ENCODE measurements at places on chromosomes 13 and 19.

DNA sequence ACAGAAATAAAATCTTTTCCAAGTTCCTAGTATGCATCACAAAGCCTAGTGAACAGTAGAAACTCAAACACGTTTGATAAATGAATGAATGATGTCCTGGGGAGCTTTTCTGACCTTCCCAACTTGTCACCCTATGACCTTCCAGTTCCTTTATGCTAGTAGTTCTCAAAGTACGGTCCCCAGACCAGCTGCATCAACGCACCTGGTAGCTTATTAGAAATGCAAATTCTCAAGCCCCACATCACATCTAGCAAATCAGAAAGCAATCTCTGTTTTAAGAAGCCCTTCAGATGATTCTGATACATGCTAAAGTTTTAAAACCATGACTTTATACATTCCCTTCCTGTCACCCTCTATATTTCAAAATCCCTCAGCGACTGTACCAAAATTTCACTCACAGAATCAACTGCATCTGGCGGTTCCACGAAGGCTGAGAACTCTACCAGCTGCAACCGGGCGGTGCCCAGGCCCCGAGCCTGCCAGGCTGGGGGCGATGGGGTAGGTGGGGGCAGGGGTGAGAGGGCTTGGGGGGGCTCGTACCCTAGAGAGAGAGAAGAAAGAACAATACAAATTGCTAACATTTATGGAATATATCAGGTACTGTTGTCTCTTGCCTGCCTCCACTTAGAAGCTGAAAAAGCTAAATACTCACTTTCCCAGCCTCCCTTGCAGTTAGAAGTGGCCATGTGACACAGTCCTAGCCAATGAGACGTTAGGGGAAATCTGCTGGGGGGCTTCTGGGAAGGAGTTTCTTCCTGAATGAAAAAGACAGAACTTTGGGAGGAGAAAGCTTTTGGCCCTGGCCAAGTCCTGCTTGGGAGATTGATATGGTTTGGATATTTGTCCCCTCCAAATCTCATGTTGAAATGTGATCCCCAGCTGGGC lies 13.3 kb downstream of the CD37 start:
- DNase-seq = no peak

GRCh38 chr19:51086153-51086850 lies 3.6 kb upstream of the KLK14 start:
- no peak for DNase-seq

GRCh38 chr13:41505209-41505835 lies 48.0 kb downstream of the RGCC start:
- peak; percentile 92 for DNase-seq

DNA sequence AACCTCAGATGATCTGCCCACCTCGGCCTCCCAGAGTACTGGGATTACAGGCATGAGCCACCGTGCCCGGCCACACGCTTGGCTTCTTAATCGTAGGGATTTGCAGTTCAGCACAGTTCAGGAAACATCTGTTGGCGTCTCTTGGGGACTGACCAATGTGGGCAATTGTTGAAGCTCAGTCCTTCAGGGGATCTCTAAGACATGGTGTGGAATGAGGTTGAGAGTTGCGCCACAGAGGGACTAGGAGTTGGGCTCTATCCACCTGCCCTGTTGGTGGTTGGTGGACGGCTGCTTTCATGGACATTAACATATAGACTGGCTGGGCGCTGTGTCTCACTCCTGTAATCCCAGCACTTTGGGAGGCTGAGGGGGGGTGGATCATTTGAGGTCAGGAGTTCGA lies 37.3 kb upstream of the SIN3B start:
- DNase-seq = no peak

- no peak for DNase-seq
Measured at GRCh38 chr13:32642316-32642715, 56.1 kb downstream of the PDS5B start.

- DNase-seq = no peak
Measured at GRCh38 chr13:42532561-42533335, 41.2 kb upstream of the TNFSF11 start.

- DNase-seq = no peak
Measured at GRCh38 chr13:49908637-49909036, 27.5 kb downstream of the SPRYD7 start.

GRCh38 chr13:40383132-40383531 lies 283.3 kb downstream of the FOXO1 start:
- DNase-seq = no peak

- no peak for DNase-seq
Measured at GRCh38 chr19:47798904-47799266, 5.5 kb downstream of the TPRX1 start.

DNA sequence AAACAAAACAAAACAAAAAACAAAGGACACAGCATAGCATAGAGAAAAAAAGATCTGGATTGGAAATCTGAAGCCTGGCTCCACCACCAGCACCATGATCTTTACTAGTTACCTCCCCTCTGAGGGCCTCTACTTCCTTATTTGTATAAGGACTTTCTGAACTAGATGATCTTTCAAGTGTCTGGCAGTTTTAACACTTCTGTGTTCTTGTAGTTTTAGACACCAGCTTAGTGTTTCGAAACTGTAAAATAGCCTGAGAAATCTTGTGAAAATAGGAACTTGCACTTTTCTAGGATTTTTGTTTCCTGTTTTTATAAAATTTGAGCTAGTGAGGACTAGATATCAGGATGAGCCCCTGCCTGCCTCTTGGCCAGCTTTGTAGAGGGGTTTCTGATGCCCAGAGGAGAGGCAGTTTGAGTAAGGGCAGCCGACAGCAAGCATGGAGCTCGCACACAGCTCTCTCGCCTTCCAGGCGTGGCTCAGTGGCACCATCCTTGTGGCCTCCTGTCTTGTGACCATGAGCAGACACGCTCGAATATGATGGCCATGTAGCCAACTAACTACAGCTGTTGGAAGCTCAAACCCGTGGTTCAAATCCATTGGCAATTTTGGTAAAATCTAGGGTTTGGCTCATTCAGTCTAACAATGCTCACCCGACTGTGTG lies 319.0 kb downstream of the KCNRG start:
- DNase-seq = no peak

GRCh38 chr19:15464394-15465385 lies at the start of gene RASAL3:
Gene RASAL3, minus strand, starts transcription at chr19:15464544. Its CDS starts 186 bp downstream, at chr19:15464358.
- peak; percentile 19 for DNase-seq

DNA sequence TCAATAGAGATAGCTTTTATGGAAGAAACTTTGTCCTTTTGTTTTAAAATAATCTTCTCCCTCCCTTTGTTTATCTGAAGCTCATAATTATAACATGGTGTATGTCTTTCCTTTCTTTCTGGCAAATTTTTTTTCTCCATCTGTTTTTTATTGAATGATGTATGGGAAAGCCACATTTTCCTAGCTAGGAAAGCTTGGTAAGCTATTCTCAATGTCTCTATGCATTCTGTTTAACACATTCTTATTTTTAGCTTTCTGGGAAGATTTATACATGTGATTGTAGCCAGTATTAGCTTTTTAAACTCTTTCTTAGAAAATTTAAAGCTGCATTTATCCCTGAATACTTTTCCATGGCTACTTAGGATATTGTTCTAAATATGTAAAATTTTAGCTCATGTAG lies 124.9 kb upstream of the CSNK1A1L start:
- DNase-seq = no peak

GRCh38 chr19:30092721-30093569 lies 150.9 kb downstream of the URI1 start:
- no peak for DNase-seq

GRCh38 chr19:38173291-38174041 lies 50.6 kb downstream of the DPF1 start:
- DNase-seq = peak; percentile 13

DNA sequence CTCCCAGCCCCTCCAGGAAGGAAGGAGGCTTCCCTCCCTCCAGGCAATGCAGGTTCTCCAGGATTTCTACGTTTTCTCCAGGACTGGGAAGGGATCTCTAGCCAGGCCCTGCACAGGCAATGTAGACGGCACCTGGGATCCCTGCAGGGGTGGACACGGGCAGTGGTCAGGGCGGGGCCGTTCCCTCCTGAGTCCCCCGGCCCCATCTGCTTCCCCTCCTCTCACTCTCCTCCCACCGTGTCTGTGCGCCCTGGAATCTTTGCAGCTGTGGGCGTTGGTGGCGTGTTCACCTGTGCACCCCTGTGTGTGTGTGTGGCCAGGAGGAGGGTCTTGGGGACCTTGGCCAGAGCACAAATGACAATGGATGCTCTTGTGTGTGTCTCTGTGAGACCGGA lies 10.0 kb downstream of the NRTN start:
- no peak for DNase-seq

DNA sequence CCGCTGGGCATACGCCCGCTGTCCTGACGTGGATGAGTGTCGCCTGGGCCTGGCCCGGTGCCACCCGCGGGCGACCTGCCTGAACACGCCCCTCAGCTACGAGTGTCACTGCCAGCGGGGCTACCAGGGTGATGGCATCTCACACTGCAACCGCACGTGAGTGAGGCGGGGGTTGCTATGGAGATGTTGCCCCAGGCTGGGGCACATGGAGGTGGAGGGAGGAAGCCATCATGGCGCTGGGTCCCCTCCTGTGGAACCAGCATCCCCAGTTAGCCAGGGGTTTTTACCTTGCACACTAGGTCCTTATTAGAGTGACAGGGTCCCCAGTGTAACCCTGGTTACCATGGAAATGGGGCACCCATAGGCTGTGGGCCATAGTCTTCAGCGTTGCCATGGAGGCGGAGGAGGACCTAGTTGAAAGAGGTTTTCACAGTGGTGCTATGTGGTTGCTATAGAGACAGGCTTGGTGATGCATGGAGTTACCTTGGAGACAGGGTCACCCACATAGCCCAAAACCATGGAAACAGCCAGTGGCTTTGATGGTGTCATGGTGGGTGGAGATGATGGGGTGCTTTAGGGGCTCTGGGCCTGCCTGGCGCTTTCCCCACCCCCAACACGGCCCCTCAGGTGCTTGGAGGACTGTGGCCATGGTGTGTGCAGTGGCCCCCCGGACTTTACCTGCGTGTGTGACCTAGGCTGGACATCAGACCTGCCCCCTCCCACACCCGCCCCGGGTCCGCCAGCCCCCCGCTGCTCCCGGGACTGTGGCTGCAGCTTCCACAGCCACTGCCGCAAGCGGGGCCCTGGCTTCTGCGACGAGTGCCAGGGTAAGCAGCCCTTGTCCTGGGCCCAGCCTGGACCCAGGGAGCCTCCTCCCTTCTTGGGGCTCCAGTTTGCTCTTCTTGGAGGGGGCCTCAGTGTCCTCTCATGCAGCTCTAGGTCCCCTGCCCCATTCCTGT lies 27.1 kb downstream of the MEGF8 start:
- peak; percentile 7 for DNase-seq
